Cortex of kidney (tissue), 1 donor: ENCODE measurements at places on chromosomes 16 and 17.

DNA sequence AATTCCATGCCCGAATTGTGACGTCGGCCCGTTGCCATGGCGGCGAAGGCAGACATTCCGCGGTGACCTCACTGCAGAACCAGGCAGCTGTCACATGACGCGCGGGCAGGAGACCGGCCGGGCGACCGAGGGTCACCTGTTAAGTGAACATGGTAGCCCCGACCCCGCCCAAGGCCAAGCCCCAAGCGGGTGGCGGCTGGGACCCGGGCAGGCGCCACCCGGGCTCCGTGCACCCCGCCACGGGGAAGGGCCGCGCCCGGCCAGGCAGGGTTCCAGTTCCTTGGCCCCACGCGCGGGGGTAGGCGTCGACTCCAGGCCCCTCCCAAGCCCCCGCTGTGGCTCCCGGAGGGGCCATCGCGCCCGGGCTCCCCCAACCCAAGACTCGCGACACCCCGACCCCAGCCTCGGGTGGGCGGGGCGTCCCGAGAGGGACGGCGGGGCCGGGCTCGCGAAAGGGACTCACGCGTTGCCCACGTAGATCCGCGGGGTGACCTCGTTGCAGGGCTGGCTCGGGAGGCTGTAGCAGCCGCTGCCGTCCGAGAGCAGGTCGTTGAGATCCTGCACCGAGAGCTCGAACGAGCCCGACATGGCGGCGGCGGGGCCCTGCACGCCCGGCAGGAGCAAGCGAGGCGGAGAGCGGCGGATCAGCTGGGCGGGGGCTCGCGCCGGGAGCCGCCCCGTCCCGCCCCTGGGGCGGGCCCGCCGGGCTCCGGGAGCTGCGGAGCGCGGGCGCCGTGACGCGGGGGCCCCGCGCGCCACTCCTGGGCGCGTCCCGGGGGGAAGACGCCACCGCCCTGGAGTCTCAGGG lies at the start of gene DUSP3:
DUSP3 (minus strand) TSS at position 641 of the 808 bp plus-strand sequence; CDS start at position 588, 53 bp downstream.
- peak; percentile 56 for DNase-seq

DNA sequence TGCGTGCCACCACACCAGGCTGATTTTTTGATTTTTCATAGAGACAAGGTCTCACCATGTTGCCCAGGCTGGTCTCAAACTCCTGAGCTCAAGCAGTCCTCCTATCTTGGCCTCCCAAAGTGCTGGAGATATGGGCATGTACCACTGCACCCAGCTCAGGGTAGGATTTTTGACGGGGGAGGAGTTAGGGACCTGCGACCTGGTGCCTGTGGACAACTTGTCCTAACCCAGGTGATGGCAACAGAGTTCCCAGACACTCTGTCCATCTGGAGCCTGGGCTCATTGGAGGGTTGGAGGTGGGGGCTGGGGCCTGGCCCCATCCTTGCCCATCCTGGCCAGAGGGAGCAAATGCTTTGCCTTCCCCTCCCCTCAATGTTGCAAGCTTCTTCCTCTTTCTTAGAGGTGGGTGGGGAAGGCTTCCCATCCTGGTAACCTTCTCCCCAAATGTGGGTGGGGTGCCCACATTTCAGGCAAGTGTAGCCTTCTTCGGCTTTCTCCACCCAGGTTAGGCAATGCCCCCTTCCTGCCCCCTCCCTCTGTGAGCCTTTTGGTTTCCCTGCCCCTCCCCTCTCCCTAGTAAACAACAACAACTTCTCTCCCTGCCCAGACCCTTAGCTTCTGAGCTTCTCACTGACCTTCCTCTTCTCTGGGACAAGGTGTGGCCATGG lies 24.9 kb downstream of the RARA start:
- no peak for DNase-seq

DNA sequence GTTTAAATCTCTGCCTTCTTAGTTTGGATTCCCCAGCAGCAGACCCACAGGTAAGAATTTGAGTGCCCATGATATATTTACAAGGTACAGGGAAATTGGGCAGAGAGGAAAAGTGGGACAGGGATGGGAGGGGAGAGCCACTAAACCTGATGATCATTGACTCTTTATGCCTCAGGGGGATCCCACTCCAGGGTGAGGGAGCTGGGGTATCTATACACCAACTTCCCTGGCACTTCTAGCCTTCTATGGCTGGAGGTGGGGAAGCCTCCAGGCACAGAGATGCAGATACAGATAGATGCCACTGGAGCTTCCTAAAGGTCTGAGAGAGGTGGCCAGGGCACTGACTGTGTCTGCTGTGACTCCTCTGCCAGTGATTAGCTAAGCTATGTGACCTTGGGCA lies 256.4 kb downstream of the KATNIP start:
- DNase-seq: no peak

DNA sequence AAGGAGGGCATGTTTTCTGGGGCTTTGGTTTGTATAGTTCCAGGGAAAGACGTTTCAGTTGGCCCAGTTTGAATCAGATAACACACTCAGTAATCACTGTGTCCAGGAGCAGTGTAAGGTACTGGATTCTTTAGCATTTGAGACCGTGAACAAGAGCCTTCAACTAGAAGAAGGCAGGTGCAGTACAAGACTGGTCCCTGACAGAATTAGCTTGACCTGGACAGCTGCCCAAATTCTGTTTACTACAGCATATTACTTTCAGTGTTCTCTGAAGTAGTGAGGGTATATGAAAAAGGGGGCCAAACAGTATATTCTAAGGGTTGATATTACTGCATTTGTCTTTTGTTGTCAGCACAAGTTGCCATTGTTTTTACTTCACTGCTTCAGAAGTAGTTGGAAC lies 81.3 kb downstream of the COX10 start:
- no peak for DNase-seq

- DNase-seq: no peak
Observed at GRCh38 chr16:84643180-84643583, 5.1 kb upstream of the KLHL36 start.

GRCh38 chr16:2715519-2715918 lies 4.5 kb downstream of the PRSS27 start:
- no peak for DNase-seq

- DNase-seq: no peak
Observed at GRCh38 chr17:57508671-57509070, 236.4 kb downstream of the CCDC182 start.

GRCh38 chr16:1290063-1290501 lies 19.4 kb upstream of the UBE2I start:
- DNase-seq: no peak

GRCh38 chr17:44188576-44189403 lies 2.0 kb downstream of the TMUB2 start:
- DNase-seq: no peak

DNA sequence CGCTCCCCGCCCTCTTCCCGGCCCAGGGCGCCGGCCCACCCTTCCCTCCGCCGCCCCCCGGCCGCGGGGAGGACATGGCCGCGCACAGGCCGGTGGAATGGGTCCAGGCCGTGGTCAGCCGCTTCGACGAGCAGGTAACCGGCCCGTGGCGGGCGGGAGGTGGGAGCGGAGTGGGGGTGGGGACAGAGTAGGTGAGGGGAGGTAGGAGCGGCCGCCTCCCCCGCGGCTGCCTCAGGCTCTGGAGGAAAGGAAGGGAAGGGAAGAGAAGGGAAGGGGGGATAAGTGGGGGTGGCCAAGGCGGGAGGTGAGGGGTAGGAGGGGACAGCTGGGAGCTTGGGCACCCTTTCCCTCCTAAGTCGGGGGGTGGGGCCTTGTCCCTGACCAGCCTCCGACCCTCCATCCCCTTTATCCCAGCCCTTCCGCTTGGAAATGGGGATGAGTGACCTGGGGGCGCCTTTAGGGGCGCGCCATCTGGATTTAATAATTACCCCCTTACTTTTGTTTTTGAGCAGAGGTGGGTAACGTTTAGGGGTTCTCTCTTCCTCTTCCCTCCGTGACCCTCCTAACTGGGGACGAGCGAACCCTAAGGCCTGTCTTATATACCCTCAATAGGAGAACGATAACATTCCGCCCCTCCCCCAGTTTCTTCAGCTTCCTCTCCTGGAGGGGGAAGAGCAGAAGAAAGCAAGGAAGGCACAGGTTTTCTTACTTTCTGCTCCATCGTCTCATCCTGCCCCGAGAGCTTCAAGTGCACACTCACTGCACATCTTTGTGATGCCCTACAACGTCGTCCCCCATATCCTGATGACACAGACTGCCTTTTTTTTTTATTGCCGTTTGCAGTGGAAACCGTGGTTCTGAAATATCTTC lies 694 bp downstream of the NF1 start:
- DNase-seq: no peak

GRCh38 chr17:52476638-52477313 lies 318.3 kb upstream of the CA10 start:
- no peak for DNase-seq

DNA sequence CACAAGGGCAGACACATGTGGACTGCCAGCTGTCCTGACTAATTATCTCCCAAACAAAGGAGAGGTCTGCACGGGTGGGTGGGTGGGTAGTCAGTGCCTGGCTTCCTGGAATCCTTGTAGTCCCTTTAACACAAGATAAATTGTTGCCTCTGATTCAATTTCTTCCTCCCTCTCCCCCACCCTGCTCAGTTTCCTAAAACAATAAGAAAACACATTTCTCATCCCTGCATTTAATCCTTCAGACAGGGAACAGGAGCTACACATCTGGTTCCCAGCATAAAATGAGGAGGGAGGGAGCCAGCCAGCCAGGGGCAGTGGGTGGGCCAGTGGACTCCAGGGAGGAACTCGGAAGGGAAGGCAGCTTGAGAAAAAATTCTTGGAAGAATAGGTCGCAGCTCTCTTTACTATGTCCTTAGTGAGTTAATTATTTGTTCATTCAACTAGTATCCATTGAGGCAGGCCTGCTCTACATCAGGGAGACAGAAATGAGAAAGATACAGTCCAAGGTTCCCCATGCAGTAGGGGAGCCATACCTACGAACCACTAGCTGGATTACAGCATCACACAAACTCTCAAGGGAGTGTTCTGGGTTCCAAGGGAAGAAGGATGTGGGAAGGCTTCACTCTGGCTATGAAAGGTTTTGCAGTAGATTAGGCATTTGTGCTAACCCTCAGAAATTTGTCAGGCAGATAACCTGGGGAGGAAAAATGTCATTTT lies 58.3 kb downstream of the CCT6B start:
- no peak for DNase-seq

GRCh38 chr16:28824717-28824973 lies 1.8 kb downstream of the ATXN2L start:
- no peak for DNase-seq

- no peak for DNase-seq
Observed at GRCh38 chr16:55297062-55297909, 26.7 kb upstream of the IRX6 start.

GRCh38 chr16:49788986-49789385 lies 66.9 kb downstream of the ZNF423 start:
- no peak for DNase-seq

GRCh38 chr17:58818654-58819053 lies 63.0 kb downstream of the PPM1E start:
- DNase-seq: no peak

- DNase-seq: no peak
Observed at GRCh38 chr16:88931373-88931900, 45.6 kb downstream of the CBFA2T3 start.

- DNase-seq: no peak
Observed at GRCh38 chr16:81142864-81143263, 46.7 kb upstream of the GCSH start.

DNA sequence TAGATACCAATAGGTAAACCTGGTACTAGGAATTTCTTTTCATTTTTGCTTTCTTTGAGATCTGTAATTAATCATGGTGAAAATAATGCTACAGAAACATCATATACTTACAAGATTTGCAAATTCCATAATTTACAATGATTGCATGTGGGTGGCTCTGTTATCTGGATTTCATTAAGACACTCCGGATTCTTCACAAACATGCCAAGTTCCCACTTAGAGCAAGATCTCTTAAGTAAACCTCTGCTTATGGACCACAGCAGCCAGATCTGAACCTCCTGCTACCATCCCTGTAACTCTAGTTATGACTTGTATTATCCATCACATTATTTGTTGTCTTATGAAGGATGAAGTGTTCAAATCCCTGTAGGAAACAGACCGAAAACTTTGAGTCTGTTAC lies 424.7 kb downstream of the CDH13 start:
- DNase-seq: no peak

GRCh38 chr17:5973410-5973809 lies 96.8 kb upstream of the WSCD1 start:
- no peak for DNase-seq

DNA sequence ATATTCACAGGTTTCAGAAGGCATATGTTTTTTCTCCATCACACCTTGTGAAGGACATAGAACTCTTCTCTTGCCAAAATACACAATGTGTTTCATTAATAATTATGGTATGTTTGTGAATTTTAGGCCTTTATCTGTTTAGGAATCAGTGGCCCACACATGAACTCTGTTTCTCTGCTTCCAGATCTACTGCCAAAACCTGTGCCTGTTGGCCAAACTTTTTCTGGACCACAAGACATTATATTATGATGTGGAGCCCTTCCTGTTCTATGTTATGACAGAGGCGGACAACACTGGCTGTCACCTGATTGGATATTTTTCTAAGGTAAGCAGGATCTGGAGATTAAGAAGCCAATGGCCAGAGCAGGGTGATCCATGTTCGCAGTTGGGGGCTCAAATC lies 26.4 kb downstream of the TAC4 start:
- DNase-seq: no peak

DNA sequence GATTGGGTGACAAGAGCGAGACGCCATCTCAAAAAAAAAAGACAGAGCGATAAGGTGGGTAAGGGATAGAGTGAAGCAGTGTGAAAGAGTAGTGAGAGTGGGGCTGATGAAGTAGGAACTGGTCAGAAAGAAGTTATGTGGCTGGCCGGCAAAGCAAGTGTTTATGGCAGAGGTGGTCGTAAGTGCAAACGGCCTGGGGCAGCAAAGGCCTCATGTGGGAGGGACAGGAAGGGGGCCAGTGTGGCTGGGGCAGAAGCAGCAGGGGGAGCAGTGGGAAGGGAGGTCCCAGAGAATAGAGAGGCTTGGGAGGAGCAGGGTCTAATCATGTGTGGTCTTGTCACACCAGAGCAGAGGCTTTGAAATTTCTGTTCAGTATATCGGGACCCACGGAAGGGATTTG lies 186.2 kb downstream of the HS3ST3B1 start:
- DNase-seq: no peak

- no peak for DNase-seq
Observed at GRCh38 chr16:84067640-84068039, 25.0 kb upstream of the SLC38A8 start.

- DNase-seq: no peak
Observed at GRCh38 chr17:74995847-74996246, 8.4 kb downstream of the CDR2L start.

DNA sequence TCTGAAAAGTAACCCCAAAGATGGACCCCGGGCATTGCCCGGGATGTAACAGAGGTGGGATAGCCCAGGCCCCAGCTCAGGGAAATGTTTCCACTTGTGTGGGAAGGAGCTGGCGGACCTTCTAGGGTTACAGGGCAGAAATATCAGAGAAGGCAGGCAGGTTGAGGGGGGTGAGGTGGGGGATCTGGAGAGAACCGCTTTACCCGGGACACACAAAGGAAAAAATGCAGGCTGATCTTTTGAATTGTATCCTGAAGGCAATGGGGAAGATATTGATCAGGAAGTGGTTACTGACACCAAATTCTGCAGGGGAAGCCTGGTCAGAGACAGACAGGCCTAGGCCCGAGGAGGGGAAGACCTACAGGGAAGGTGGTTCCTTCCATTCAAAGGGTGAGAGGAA lies 3.5 kb downstream of the SLC47A1 start:
- DNase-seq: no peak

GRCh38 chr16:75306099-75306762 lies 54.8 kb upstream of the BCAR1 start:
- DNase-seq: no peak
